Stimulated activated CD8-positive, alpha-beta memory T cell treated with anti-CD3 and anti-CD28 coated beads, Interleukin-2, amount 100 ng/mL, for 48 hours (primary cell): ENCODE measurements at places on chromosomes 1 and 21.

GRCh38 chr1:31620631-31621497 lies 3.4 kb downstream of the HCRTR1 start:
- no peak for DNase-seq

DNA sequence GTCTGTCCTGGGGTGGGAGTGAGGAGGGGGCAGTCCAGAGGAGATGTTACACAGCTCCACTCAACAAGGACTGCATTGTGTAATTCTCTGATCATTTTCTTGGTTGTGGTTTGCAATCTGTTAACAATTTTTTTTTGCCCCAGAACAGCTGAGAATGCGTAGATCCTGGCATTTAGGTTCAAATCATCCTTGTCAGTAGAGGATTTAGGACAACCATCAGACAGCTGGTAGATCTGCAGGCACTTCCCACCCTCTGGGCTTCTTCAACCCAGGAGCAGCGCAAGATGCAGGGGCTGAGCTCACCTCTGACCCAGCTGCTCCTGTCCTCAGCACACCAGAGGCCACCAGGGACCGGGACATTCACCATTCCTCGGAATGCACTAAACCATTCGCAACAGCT lies 13.5 kb downstream of the BCAR3 start:
- no peak for DNase-seq

DNA sequence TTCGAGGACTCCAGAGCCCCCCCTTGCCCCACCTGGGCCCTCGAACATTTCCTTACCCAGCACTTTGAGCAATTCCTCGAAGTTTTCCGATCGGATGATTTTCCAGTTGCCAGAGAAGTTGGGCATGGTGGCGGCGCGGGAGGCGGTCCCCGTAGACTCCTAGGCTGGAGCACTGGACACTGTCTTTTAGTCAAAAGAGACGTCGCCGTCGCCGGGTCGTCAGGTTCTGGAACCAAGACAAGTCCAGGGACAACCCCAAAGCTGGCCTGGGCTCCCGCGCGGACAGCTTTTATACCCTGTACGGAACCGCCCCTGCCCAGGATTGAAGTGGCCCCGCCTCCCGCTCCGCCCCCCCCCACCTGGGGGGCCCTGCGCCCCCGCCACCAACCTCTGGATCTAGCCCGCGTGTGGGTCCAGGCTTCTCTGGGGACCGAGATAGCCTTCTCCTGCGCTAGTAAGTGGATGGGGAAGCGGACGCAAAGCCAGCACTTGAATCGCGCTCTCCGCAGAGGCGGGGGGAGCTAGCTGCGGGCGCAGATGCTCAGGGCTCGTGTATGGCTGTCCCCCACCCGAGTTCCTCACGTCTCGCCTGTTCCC lies at the start of gene CRABP2:
CRABP2 (minus strand) TSS at position 263 of the 597 bp plus-strand sequence; CDS start at position 126, 137 bp downstream.
- no peak for DNase-seq

DNA sequence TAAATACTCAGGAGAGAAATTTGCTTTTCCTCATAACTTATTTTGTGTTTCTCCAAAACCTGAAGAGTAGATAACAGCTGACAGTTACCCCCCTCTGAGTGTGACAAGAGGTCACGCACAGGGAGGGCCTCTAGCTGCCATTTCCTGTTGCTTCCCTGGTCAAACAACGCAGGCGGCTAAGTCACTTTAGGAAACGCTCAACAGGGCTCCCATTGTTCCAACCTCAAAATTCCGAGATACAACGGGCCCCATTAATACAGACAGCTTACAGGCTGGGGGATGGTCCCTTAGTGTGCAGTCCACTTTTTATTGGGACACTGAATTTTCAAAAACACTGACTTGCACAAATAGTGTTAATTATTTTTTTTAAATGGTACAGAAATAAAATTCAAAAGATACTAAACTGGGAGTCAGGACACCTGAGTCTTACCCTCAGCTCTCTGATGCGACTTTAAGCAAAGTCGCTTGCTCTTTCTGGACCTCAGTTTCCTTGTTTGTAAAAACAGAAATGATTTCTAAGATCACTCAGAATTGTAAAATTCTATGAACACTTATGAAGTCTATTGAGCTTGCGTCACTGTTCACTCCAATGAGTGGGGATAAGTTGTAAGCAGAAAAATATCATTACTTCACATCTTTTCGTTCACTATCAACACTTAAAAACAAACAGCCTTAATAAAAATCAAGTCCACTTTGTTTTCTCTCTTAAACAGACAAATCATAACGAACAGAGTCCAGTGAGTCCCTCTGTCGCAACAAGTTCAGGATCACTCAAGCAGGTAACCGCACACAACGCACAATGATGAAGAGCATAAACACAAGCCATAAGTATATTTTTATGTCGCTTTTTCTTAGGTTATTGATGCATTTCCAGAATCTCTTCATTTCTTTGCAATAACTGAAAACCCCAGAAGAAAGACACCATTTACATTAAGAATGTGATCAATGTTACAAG lies 13.5 kb downstream of the LZIC start:
- DNase-seq = no peak

- no peak for DNase-seq
Measured at GRCh38 chr1:168799927-168800605, 71.1 kb upstream of the DPT start.

- DNase-seq = no peak
Measured at GRCh38 chr1:214510914-214511638, 40.3 kb downstream of the PTPN14 start.

GRCh38 chr21:41280115-41280919 lies 36.3 kb upstream of the FAM3B start:
- DNase-seq = no peak

- DNase-seq = no peak
Measured at GRCh38 chr1:41656068-41656467, 171.6 kb upstream of the EDN2 start.
